Activated CD4-positive, alpha-beta memory T cell treated with anti-CD3 and anti-CD28 coated beads for 36 hours (primary cell): ENCODE measurements at places on chromosomes 6 and 20. TPM values are rescaled to one million over a fixed set of nuclear protein-coding genes. Genes with fewer than 3 reads are reported as not detected.

DNA sequence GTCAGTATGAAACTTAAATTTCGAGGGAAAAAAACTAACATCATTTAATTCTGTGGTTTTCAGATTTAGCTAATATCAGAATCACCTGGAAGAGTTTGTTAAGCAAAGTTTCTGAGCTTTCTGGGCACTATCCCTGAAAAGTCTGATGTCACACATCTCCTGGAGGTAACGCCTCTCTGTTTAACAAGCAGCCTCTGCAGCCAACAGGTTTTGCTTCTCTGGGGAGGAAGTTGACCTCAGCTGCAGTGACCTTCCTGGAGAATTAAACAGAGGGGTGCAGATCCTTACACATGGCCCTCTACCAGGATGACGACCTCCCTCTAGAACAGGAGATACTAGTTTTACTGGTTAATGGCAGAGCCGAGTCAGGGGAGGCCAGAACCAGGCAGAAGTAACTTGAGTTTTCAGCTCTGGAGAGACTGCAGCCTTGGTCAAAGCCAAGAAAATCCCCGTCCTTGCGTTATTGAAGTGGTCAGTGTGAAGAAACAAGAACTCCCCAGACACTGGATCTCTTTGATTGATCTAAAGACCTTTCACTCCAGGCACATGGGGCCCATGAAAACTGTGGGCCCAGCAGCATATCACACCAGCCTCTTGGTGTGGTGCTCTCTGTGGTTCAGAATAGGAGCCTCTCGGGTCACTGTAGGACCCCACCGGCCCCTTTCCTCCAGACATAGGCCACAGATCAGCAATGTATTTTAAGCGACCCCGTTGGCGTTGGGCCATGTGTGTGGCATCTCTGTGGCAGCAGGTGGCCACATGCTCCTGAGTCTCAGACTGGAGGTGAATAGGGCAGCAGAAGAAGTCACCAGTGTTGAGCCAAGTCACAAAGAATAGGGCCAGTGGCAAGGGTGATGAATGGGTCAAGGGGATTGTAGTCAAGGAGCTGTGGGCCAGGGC is 33.4 kb upstream of the CCR6 start:
- no peak for DNase-seq

- no peak for DNase-seq
These were observed 25.3 kb downstream of the DUSP22 start for GRCh38 chr6:317448-318144.

GRCh38 chr6:134315189-134315588 is 2.7 kb downstream of the SGK1 start:
- no peak for DNase-seq

DNA sequence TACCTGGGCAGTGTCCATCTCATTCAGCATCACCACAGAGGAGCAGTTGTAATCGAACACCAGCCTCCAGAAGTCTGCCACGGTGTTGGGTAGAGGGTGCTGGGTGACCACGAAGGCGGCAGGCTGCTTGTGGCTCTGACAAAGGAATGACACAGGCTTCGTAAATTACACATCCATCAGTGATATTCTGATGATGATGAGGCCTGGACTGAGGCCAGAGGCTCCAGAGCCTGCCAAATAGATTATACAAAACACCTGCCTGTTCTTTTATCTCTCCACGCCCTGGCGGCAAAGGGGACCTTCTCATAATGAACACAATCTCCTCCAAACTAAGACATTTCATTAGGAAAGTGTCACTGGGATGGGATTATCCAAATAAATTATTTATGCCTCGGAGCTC is 480.2 kb upstream of the CHD6 start:
- no peak for DNase-seq

DNA sequence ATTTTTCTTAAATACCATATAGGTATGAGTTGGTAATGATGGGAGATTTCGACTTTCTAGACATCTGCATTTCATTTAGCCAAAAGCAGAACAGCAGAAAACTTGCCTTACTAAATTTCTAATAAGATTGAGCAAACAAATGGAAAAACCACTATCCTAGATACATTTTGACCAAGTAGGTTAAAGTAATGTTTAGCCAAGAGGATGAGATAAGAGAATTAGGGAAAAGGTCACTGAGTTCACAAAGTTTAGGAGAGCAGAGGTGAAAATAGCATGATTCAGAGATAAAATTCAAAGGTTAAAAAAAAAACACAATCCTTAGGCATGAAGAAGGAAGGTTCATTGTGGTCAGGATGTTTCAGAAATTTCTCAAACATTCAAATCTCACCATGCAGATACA is 450.3 kb downstream of the CD83 start:
- DNase-seq = no peak

- no peak for DNase-seq
These were observed 148.4 kb downstream of the HIVEP2 start for GRCh38 chr6:142796571-142796970.

DNA sequence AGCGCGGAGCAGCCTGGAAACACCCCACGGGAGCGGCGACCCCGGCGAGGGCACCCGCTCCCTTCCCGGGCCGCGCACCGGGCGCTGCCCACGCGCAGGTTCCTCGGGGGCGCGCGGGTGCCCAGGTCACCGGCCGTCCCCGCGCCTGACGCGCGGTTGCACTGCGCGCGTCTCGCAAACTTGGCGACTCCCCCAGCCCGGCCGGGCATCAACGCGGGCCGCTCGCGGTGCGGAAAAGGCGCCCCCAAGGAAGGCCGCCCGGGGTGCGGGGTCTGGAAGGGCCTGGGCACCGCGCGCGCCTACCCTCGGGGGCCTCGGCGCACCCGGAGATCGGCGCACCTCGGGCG is 555 bp upstream of the ZBTB46 start:
- DNase-seq = no peak

GRCh38 chr6:156911581-156911980 is 134.4 kb downstream of the ARID1B start:
- DNase-seq = no peak

GRCh38 chr6:24874776-24875533 is 60.8 kb downstream of the RIPOR2 start:
- DNase-seq = no peak

The MBOAT1 gene
- total RNA-seq = 13.4 TPM

The PCIF1 gene
- total RNA-seq = 29.9 TPM
